ENCODE measurements at places on chromosomes 7 and 10. TPM values are rescaled to one million over a fixed set of nuclear protein-coding genes. Genes with fewer than 3 reads are reported as not detected.
A peak's percentile ranks its signal among the peaks of the same experiment; 100 is the strongest.

DNA sequence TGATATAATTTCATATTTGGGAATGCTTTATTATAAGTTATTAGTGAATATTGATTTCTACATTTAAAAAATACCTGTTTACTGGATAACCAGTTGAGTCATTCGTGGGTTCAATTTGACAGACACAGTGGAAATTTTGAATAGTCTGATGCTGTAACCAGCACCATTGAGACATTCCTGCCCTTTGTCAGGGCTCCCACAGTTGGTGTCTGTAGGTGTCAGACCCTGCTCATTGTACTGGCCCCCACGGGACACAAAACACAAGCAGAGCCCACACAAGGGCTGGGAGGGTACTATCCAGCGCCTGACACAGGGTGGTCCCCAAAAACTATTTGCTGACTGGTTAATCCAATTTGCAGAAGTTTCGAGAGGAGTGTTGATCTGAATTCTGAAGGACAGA, 35.9 kb downstream of the EEPD1 start:
- DNase-seq, result no peak

DNA sequence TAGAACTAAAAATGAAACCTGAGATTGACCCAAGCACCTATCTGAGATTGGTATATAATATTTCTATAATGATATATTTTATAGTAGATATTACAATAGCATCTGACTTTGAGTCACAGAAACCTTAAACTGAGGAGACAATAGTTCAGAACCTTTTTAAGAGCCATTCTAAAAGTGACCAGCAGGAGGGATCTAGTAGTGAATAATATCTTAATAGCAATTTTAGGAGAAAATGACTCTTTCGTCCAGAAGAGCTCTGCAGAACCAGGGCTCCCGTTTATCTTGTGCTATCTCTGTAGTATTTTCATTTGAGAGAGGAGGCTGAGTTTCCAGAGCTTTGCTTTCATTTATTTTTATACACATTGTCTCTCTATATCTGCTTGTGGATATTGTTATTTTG, 68.1 kb downstream of the PODXL start:
- no peak for DNase-seq

- no peak for DNase-seq
Observed at GRCh38 chr10:96415891-96416554, 57.2 kb upstream of the OPALIN start.

GRCh38 chr10:99630433-99630832, 10.2 kb upstream of the SLC25A28 start:
- DNase-seq, result no peak

- DNase-seq, result no peak
Observed at GRCh38 chr10:77965294-77965693, 38.7 kb upstream of the DLG5 start.

DNA sequence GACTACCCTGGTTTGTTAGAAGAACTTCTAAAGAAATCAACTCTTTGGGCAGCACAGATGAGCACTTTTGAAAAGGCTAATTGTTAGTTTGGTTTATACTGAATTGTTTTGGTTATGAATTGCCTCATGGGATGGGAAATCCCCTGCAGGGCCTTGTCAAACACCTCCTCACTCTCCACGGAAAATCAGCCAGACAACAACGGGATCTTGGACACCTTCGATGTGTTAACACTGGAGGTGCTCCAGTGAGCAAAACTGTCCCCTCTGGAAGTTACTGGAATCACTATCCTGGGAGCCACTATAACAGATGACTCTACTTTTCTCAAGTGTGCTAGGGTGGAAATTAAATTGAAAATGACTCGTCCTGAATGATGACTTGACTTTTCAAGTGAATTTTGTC, 38.7 kb downstream of the CDK6 start:
- no peak for DNase-seq

GRCh38 chr10:43237128-43237527, 29.7 kb downstream of the RASGEF1A start:
- DNase-seq, result no peak

DNA sequence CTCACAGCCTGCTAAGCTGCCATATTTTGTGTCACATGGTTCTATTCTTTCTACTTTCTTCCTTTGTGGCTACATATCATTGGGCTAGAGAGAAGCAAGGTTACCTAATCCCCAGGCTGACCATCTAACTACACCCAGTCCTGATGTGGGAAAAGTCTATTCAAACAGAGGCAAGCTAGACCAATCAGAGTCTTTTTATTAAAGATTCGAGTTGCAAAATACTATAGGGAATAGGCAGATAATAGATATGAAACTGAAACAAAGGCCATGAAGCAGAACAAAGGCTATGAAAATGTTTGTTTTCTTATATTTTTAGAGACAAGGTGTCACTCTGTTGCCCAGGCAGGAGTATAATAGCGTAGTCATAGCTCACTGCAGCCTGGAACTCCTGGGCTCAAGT, 36.7 kb downstream of the MTERF1 start:
- no peak for DNase-seq

DNA sequence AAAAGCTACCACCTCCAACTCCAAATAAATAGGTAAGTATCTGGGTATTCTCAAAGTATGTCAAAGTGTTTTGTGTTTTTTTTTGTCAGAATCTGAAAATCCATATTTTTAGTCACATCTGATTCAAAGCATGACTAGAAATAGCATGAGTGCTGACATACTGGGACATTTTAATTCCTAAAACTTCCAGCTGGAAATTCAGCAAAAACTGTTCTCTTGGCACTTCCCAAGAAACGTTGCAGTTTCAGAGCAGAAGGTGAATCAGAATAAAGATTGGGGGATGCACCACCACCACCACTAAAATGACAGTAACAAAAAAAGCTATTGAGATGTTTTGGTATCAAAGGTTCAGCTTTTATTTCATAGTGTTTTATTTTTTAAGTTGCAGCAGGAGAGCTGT, 724.6 kb upstream of the CELF2 start:
- no peak for DNase-seq

DNA sequence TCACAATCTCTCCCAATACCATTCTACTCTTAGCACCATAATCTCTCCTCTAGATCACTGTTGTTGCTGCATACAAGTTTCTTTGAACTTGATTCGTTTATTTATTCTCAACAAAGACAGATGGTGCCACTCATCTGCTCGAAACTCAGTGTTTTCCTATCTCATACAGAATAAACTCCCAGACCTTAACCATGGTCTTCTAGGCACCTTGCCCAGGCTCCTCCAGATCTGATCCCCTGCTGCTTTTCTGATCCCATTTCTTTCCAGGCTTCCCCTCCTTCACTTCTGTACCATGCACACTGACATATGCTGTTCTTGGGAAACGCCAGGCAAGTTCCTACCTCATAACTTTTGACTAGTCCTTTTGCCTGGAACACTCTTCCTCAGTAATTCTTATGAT, 645.7 kb downstream of the DNAJB9 start:
- DNase-seq, result no peak

GRCh38 chr7:128734890-128735289, 4.3 kb upstream of the CALU start:
- DNase-seq, result no peak

- DNase-seq, result no peak
Observed at GRCh38 chr10:124724279-124725027, 19.7 kb downstream of the FAM53B start.

GRCh38 chr10:72330069-72330426, 24.7 kb downstream of the DNAJB12 start:
- DNase-seq, result no peak

- no peak for DNase-seq
Observed at GRCh38 chr10:73953665-73954064, 42.7 kb downstream of the PLAU start.

GRCh38 chr10:100510533-100511308, 8.9 kb downstream of the SEC31B start:
- peak; percentile 89 for DNase-seq

DNA sequence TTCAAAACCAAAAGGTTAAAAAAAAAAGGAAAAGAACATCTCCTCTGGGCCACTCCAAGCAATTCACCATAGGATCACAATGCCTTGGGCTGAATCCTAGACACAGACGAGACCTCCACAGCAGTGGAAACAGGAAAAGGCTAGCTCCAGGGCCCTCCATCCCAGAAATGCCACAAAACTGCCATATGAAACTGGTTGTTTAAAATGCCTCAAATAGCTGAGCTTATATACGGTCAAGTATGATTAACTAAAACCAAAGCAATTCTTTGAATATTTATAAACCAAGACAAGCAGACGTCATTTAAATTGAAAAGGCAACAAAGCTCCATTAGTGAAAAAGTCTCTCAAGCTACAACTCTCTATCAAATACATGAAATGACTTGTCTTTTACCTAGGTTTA, 63.1 kb downstream of the DOCK4 start:
- no peak for DNase-seq

DNA sequence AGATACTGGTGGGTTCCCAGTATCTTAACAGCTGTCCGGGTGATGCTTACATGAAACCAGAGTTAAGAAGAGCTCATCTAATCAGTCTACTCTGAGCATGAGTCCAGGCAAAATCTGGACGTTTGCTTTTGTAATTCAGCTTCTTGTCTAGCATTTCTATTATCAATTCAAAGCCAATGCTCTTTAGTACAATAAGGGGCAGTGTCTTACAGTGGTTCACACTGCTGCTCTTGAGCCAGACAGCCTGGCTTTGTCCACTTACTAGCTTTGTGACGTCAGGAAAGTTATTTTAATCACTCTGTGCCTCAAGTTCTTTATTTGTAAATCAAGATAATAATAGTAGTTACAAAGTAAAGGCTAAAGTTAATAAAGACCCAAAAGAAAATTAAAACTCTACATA, 227.3 kb upstream of the TCF7L2 start:
- no peak for DNase-seq

DNA sequence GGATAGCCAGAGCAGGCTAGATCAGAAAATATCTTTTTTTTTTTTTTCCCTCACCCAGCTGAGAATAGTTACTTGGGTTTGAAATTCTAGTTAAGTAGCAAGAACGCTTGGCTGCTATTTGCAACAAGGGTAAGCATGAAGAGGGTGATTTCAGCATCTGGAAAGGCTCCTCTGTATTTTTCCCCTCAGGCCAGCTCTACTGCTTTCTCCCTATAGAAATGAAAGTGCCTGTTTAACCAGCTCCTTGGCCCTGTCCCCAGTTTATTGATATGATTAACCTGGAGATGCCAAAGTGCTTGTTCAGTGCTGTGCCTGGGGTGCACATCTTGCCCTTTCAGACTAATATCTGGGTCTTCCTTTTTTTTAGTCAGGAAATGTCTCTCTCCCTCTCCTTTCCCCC, 37.1 kb downstream of the AP3M1 start:
- DNase-seq, result no peak

GRCh38 chr10:110378533-110379108, 73.9 kb upstream of the SMNDC1 start:
- DNase-seq, result no peak

DNA sequence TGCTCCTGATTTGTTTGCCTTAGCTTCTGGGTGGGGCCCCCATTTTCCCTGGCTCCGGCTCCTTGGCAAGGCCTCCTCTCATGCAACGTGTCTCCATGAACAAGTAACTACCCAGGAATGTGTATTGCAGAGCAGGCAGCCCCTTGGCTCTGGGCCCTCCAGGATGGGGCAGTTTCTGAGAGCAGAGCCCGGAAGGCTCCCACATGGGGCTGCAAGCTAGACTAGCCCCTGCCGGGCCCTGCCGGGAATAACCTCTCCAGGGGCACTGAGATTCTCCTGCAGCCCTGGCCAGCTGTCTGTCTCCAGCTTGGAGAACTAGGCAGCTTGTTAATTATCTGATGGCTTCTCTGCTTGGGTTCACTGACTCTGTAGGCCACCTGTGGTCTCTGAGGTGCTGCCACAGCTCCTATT, 184.0 kb upstream of the INHBA start:
- no peak for DNase-seq

GRCh38 chr10:101934686-101935305, 91.2 kb upstream of the KCNIP2 start:
- DNase-seq, result no peak

DNA sequence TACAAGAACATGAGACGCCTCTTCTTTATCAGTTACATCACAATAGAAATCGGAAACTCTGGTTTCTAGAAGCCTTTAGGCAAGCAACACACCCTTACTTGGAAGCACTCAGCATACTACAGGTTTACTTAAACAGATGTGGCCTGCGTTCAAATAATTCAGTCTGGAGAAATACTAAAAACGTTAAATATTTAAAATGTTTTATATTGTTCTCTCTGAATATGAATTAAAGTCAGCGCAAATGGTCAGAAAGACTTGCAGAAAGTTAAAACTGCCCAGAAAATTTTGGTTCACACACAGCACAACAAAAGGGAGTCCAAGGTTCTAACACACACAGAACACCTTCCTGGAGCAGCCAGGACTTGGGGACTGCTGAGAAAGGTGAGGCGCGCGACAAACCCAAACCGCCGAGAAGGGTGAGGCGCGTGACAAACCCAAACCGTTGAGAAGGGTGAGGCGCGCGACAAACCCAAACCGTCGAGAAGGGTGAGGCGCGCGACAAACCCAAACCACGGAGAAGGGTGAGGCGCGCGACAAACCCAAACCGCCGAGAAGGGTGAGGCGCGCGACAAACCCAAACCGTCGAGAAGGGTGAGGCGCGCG, 25.8 kb downstream of the ESYT2 start:
- DNase-seq, result peak; percentile 44

- no peak for DNase-seq
Observed at GRCh38 chr7:22589641-22590201, 89.7 kb upstream of the STEAP1B start.

DNA sequence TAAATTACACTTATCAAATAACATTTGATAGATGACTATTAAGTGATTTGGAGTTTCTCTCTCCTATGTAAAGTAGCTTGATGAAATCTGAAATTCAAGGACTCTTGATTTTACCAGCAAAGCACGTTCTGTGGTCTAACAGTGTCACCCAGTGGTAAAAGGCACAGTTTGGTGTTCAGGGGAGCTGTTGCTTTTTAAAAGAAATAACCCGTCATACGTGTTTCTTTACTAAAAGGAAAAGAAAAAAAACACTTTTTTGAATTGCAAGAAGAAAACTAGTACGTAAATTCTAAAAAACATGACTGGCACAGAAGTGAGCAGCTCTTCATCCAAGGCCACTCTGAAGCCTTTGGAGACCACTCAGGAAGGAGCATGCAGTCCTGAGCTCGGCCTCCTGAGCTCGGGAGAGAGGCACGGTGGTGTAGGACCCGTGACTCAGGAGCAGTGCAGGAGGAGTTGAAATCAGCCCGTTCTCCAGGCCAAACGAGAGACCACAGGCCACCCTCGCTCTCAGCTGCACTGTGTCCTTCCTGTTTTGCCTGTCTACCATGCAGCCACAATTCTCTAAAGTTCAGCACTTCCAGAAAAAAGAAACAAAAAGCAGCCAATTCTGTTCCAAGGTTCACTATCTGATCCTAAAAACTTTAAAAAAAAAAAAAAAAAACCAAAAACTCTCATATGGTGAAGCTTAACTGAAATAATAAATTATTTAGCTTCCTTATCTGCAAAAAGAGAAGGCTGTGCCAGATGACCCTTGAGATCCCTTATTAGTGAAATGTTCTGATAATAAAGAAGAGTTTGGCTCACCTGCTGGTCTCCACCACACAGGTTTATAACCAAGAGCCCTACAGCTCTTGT, 212.6 kb upstream of the FRMD4A start:
- peak; percentile 75 for DNase-seq

NRCAM gene
- total RNA-seq, result 5.2 TPM

CALHM1 gene
- not detected for total RNA-seq

ITIH2 gene
- total RNA-seq, result not detected

CTTNBP2 gene
- total RNA-seq, result 0.27 TPM

HELLS gene
- 7.4 TPM for total RNA-seq

SERPINE1 gene
- 0.08 TPM for total RNA-seq
